ENCODE measurements at places on chromosomes 12 and 14. TPM values are rescaled to one million over a fixed set of nuclear protein-coding genes. Genes with fewer than 3 reads are reported as not detected.
A peak's percentile ranks its signal among the peaks of the same experiment; 100 is the strongest.

The DIO3 gene
- total RNA-seq: not detected

DNA sequence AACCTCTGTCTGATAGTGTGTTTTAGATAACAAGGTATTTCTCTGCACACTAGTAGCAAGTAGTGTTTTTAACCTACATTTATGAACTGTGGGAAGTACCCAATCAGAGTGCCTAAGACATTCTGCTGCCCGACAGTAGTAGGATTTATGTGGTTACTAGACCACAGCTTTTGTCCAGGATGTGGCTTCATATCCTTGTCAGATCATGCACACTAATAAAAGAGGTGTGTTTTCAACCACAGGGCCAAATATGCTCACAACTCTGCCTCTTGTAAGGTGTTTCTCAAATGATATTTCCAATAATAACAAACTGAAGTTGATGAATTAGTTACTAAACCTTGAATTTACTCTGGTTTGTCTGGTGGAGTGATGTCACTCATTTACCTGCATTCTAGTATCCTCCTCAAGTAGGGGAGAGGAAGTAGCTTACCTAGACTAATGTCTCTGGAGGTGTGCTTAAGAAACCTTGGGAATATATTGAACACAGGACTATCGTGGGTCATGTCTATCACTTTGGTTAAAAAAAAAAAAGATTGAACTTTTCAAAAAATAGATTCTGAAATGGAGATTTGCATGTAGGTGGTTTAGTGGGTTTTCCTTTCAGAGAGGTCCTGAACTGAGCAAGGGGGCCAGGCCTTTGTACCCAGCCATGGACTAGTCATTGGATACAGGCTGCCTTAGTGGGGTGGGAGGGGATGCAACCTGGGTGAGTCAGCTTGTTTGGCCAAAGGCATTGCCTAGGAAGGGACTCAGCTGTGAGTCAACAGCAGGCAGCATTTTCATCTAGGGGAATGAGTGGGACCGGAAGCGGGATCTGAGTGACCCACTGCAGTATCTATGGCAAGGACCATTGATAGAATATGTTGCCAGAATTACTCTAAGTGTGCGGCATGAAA, 14.1 kb downstream of the FBXW8 start:
- peak; percentile 58 for DNase-seq

- DNase-seq: no peak
These were observed 15.6 kb downstream of the SYNE3 start for GRCh38 chr14:95500772-95501401.

GRCh38 chr14:101819251-101819990, 57.9 kb downstream of the PPP2R5C start:
- DNase-seq: no peak

GRCh38 chr14:52073251-52073650, 4.4 kb upstream of the NID2 start:
- DNase-seq: no peak

GRCh38 chr14:77848031-77848430, 48.1 kb downstream of the ADCK1 start:
- no peak for DNase-seq

DNA sequence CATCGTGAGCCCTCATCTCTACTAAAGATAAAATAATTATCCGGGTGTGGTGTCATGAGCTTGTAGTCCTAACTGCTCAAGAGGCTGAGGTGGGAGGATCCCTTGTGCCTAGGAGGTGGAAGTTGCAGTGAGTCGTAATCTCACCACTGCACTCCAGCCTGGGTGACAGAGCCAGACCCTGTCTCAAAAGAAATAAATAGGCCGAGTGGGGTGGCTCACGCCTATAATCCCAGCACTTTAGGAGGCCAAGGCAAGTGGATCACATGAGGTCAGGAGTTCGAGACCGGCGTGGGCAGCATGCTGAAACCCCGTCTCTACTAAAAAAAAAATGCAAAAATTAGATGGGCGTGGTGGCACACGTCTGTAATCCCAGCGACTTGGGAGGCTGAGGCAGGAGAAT, 70.9 kb downstream of the RESF1 start:
- no peak for DNase-seq

DNA sequence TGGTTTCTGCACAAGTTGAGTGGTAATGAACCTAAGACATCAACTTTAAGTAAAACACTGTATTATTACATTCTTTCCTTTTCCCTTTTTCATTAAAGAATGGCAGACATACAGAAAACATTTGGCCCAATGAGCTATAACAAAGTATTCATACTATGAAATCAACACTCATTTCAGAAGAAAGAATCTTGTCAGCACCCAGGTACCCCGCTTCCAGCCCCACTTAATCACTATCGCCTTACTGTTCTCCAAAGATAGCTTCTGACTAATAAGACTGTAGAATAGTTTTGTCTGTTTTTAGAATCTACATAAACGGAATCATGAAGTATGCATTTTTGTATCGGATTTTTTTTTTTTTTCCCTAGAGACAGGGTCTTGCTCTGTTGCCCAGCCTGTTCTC, 9.5 kb downstream of the CNTN1 start:
- no peak for DNase-seq

All from GM12878 (cell line).